T-helper 2 cell (primary cell): ENCODE measurements at places on chromosomes 2 and 18.

GRCh38 chr2:34578641-34579040 is 979.5 kb upstream of the FAM98A start:
- no peak for DNase-seq

DNA sequence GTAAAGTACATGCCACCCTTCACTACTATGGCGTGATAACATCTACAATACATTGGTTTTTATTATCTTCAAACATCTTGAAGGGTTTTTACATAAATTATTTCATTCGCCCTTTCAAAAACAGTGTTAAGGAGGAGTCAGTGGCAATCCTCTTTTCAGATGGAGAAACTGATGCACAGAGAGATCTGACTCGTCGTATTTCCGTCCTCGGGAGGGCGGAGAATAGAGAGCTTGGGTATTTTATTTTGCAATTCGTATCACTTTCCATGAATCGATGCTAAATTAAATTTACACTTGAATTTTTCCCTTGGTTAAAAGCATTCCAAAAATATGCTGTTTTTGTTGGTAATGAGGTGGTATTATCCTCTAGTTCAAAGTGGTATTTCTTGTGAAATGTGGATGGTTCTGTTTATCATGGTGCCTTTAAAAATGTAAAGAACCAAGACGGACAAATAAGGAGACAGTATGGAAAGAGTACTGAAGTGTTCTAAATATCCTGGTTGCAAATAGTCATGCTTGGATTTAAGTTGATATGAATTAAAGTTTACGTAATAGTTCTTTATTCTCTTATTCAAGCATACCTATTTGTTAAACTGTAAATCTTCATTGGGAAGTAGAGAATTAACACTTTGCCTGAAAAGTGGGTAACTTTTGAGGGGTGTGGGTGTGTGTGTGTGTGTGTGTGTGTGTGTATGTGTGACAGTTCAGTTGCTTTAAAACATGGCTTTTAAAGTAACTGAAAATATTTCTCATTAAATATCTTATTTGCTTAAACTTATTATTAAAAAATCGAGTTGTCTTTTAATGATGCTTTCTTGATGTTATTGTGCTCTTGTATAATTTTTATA is 5.6 kb downstream of the PHLPP1 start:
- DNase-seq: no peak

GRCh38 chr18:6215888-6216287 is 198.8 kb downstream of the L3MBTL4 start:
- DNase-seq: no peak

- peak; percentile 38 for DNase-seq
Measured at GRCh38 chr2:30706534-30707303, 100.5 kb downstream of the CAPN13 start.

GRCh38 chr2:54440050-54440449 is 16.1 kb upstream of the SPTBN1 start:
- no peak for DNase-seq

GRCh38 chr2:191225690-191226089 is 19.5 kb upstream of the MYO1B start:
- DNase-seq: no peak

- DNase-seq: no peak
Measured at GRCh38 chr18:57466307-57466706, 31.1 kb downstream of the ONECUT2 start.

- DNase-seq: no peak
Measured at GRCh38 chr18:62950246-62950645, 234.9 kb downstream of the PHLPP1 start.

DNA sequence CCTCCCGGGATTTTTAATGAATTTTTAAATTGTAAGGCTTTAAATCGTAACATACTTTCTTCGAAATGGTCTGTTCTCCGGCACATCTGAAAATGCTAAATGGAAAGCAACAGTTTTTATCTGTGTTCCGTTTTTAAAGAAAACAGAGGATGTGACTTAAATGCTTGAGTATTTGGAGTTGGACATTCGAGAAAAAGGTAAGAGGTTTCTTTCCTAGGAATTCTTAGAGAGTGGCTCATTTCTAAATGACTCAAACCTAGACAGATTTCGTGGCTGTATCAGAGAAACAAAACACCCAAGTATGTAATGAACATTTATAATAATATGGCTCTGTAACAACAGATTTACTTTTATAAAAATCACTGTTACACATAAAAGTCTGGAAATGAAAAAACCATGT is 177.6 kb upstream of the CCDC68 start:
- DNase-seq: no peak

GRCh38 chr2:132975193-132976105 is 305.4 kb upstream of the LYPD1 start:
- no peak for DNase-seq
